ENCODE measurements at places on chromosomes 4 and X.

DNA sequence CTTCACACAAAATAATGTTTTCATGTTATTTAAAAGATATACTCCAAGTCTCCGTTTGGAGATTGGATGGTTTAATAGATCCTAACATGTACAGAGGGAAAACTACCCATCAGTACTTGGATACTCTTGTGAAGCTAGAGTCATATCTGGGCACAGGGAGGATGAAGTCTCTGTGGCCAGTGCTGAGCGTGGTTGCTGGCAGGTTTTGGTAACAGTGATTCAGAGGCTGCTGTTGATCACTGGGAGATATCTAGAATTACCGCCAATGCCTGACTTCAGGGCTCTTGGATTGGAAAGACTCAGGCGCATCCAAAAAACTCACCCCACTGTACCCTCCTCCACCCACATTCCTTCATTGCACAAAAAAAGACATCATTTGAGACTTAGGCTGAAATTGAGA, 107.2 kb upstream of the PGRMC2 start:
- DNase-seq, result no peak

DNA sequence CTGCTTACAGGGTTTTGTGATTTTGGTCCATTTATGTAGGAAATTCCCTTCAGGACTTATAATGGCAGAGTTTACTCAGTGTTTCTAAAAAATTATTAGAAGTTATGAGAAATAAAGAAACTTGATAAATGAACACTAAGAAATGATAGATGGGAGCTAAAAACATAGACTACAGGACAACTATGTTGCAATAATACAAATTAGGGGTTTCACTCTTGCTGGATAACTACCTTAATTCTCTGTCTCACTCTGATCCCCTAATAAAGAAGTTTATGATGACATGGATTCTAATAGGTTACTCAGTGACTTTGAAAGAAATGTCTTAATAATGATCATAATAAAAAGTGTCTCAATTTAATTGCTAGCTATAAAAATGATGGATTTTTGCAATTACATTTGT, 23.3 kb upstream of the BBS12 start:
- DNase-seq, result no peak

- DNase-seq, result no peak
These were observed 301.4 kb upstream of the AADAT start for GRCh38 chr4:170391066-170391740.

GRCh38 chr4:27062256-27062655, 201.6 kb downstream of the STIM2 start:
- no peak for DNase-seq

DNA sequence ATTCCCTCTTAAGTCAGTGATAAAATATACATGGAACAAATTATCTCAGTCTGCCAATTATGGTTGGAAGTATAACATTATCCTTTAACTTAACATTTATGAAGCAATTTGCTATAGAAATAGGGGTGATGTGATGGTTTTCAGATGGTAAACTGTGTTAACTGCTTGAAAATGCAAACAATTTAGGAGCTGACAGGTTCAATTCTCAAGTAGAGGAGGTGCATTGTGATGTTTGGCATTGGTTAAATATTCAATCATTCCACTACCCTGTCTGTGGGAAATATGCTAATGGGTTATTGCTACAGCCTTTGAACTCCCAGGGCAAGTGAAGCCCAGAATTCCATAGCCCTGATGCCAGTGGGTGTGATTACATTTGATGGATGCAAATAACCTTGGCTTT, 243.4 kb upstream of the GK2 start:
- no peak for DNase-seq

GRCh38 chr4:74539044-74539790, 94.3 kb downstream of the AREG start:
- no peak for DNase-seq

GRCh38 chr4:156390599-156391324, 437.1 kb upstream of the CTSO start:
- no peak for DNase-seq

- no peak for DNase-seq
These were observed 14.7 kb downstream of the CHST7 start for GRCh38 chrX:46588263-46588662.

- DNase-seq, result no peak
These were observed 427.5 kb downstream of the RPA4 start for GRCh38 chrX:97311066-97311778.

DNA sequence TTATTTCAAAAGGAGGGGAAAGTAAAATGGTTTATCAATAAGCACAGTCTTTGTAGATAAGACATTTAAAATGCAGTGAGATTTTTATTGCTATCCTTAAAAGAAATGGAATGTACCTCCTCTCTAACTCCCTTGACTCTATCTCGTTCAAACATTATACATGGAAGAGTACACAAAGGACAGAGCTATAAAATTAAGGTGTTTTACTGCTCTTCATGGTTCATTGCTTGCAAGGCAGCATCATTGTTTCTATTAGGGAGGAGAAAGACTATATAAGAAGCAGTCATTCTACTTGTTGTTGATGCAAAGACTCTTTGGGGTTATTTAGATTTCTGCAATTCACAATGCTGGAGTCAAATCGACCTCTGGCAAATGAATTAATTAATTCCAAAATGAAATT, 380.2 kb upstream of the NDST3 start:
- no peak for DNase-seq

- no peak for DNase-seq
These were observed 48.4 kb downstream of the ANXA3 start for GRCh38 chr4:78599931-78600375.

All from CD8-positive, alpha-beta memory T cell (primary cell).